ENCODE measurements at places on chromosomes 12 and 14. TPM values are rescaled to one million over a fixed set of nuclear protein-coding genes. Genes with fewer than 3 reads are reported as not detected.

- no peak overlapping the region for H3K27ac ChIP-seq
- peaks cover under 1% of the 10 kb centered on the region for H3K27me3 ChIP-seq
- H3K4me3 ChIP-seq = no peak overlapping the region
- H3K4me1 ChIP-seq = no peaks in the 10 kb centered on the region
- DNase-seq = no peak
Measured at GRCh38 chr12:124302807-124303578, 8.1 kb downstream of the RFLNA start.

- no peaks in the 10 kb centered on the region for H3K36me3 ChIP-seq
- no peaks in the 10 kb centered on the region for H3K27me3 ChIP-seq
- H3K27ac ChIP-seq = no peak overlapping the region
- H3K4me1 ChIP-seq = no peaks in the 10 kb centered on the region
- DNase-seq = no peak
Measured at GRCh38 chr14:102239231-102239630, 65.7 kb downstream of the MOK start.

The NOVA1 gene
- 11.9 TPM for polyA plus RNA-seq

The TAS2R42 gene
- polyA plus RNA-seq = not detected

DNA sequence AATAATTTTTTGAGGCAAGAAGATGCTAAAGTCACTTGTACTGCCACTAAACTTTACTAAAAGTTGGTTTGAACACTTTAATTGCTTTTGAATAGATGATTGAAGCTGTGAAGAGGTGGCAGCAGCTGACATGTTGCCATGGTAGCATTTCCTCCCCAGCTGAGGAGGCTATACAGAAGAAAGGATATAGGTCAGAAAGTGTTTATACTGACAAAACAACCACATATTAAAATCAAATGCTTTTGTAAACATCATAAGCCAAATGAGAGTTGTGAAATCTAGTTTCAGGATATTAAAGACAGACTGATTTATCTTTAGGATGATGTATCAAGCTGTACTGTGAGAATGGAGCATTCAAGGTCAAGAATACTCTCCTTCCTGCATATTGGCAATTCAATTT, 41.7 kb downstream of the TSPAN19 start:
- DNase-seq = no peak
- H3K27ac ChIP-seq = no peak overlapping the region
- H3K4me3 ChIP-seq = no peak overlapping the region
- no peaks in the 10 kb centered on the region for H3K36me3 ChIP-seq
- no peaks in the 10 kb centered on the region for H3K4me1 ChIP-seq

The SERPINA5 gene
- polyA plus RNA-seq = not detected

GRCh38 chr12:3622822-3623690, 129.9 kb downstream of the CRACR2A start:
- H3K27me3 ChIP-seq = no peaks in the 10 kb centered on the region
- no peaks in the 10 kb centered on the region for H3K36me3 ChIP-seq
- DNase-seq = no peak
- peaks cover 7% of the 10 kb centered on the region for H3K4me1 ChIP-seq

- peak overlapping the region; percentile 86 for H3K27ac ChIP-seq
- peak overlapping the region; percentile 97 for H3K4me3 ChIP-seq
- peak; percentile 90 for DNase-seq
- no peaks in the 10 kb centered on the region for H3K27me3 ChIP-seq
Measured at GRCh38 chr12:6869049-6870021, 2.0 kb downstream of the TPI1 start.

- H3K27me3 ChIP-seq = no peaks in the 10 kb centered on the region
- no peaks in the 10 kb centered on the region for H3K36me3 ChIP-seq
- peaks cover 5% of the 10 kb centered on the region for H3K4me1 ChIP-seq
Measured at GRCh38 chr12:19741132-19741489, 301.8 kb downstream of the AEBP2 start.

- H3K4me3 ChIP-seq = no peak overlapping the region
- peak; percentile 60 for DNase-seq
- no peak overlapping the region for H3K27ac ChIP-seq
- H3K36me3 ChIP-seq = no peaks in the 10 kb centered on the region
- peaks cover 6% of the 10 kb centered on the region for H3K4me1 ChIP-seq
- no peaks in the 10 kb centered on the region for H3K27me3 ChIP-seq
Measured at GRCh38 chr14:29548948-29549370, 378.7 kb downstream of the PRKD1 start.

DNA sequence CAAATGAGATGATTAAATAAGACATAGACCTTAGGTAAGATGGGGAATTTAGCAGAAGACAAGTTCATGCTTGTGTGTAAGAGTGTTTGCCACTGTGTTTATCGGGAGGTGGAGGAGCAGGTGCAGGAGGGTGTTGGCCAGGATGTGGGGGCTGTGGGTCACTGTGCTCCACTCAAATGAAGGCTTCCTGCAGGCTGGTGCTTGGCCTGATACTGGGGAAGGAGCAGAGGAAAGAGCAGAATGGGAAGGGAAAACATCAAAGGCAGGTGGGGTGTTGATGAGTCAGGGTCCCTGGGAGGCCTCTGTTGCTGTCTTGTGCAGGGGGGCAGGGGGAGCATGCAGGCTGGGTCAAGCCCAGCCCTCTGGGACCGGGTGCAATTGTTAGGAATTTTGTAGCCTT, 126.5 kb downstream of the TSPAN9 start:
- H3K27me3 ChIP-seq = peaks cover 5% of the 10 kb centered on the region
- no peaks in the 10 kb centered on the region for H3K36me3 ChIP-seq
- no peak overlapping the region for H3K4me3 ChIP-seq
- H3K27ac ChIP-seq = no peak overlapping the region
- H3K4me1 ChIP-seq = peaks cover 72% of the 10 kb centered on the region

- no peaks in the 10 kb centered on the region for H3K27me3 ChIP-seq
- no peaks in the 10 kb centered on the region for H3K36me3 ChIP-seq
- H3K4me1 ChIP-seq = no peaks in the 10 kb centered on the region
- no peak overlapping the region for H3K27ac ChIP-seq
Measured at GRCh38 chr12:63967358-63968145, 123.1 kb downstream of the SRGAP1 start.

DNA sequence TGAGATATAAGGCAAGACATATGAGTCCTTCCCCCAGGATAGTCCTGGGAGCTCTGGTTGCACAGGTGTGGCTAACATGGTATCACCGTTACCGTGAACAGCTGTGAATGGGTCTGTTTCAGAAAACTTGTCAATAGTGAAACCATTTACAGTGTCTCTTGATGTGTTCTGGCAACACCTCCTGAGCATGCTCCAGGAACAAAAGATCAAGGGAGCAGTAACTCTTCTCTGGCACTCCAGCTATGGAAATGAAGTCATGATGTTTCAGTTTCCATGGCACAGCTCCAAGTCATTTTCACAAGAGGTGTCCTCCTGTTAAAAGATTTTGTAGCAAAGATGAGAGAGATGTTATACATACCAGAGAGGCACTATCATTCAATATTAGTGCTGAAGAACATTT, 253.7 kb downstream of the SNAPC1 start:
- H3K4me1 ChIP-seq = no peaks in the 10 kb centered on the region
- H3K27ac ChIP-seq = no peak overlapping the region
- no peaks in the 10 kb centered on the region for H3K27me3 ChIP-seq
- H3K36me3 ChIP-seq = no peaks in the 10 kb centered on the region
- no peak overlapping the region for H3K4me3 ChIP-seq

DNA sequence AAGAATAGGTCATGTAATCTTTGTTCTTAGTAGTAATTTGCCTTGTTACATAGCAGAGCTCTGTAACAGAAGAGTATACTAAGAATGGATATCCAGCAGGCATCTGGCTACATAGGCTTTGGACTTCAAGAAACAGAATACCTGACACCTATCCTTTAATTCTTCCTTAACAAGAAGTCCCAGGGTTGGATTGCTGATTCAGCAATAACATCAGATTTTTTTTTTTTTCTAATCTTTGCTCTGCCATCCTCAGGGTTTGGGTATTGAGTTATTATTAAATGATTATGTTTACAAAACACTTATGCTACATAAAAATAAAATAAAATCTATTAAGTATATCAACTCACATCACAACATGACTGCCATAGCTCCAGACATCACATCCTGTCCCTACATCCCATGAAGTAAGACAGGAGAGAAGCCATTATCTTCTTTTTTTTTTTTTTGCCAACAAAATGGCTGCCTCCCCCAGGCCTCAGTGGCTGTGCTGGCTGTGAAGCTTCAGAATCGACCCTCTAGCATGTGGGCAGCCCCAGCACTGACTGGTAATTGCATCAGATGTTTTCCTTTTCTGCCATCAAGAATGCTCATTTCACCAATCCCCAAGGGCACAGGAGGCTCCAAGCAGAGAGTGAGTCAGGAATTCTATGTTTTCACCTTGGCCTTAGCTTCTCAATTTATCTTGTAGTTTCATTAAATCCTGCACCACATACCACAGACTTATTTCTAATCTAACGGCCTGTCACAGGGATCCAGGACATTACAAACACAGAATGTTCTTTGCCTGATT, 186.2 kb downstream of the DICER1 start:
- DNase-seq = no peak
- H3K27me3 ChIP-seq = no peaks in the 10 kb centered on the region
- H3K36me3 ChIP-seq = no peaks in the 10 kb centered on the region

The DENND5B gene
- 71.6 TPM for polyA plus RNA-seq

DNA sequence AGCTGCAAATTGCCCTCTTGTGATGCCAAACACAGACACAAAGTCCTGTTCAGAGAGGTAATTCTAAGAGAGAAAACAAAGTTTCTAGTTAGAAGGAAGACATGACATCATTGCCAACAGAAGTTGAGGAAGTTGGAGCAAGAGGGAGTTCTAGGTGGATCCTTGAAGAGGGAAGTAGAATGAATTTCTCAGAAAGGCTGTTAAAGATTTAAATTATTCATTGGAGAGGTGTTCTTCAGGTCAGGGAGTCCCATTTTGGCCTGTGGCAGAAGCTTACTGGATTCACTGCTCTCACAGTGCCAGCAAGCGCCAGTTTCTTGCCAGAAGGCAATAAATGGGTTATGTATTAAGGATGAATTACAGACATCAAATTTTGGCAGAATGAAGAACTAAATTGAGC, 15.3 kb downstream of the TSFM start:
- DNase-seq = no peak
- peaks cover 55% of the 10 kb centered on the region for H3K36me3 ChIP-seq
- H3K4me3 ChIP-seq = no peak overlapping the region
- H3K27ac ChIP-seq = no peak overlapping the region
- H3K27me3 ChIP-seq = no peaks in the 10 kb centered on the region
- H3K4me1 ChIP-seq = no peaks in the 10 kb centered on the region

GRCh38 chr12:117172168-117172567, 18.1 kb downstream of the FBXO21 start:
- no peak for DNase-seq
- no peak overlapping the region for H3K27ac ChIP-seq
- H3K27me3 ChIP-seq = no peaks in the 10 kb centered on the region
- H3K36me3 ChIP-seq = peaks cover 80% of the 10 kb centered on the region
- no peak overlapping the region for H3K4me3 ChIP-seq
- H3K4me1 ChIP-seq = no peaks in the 10 kb centered on the region

DNA sequence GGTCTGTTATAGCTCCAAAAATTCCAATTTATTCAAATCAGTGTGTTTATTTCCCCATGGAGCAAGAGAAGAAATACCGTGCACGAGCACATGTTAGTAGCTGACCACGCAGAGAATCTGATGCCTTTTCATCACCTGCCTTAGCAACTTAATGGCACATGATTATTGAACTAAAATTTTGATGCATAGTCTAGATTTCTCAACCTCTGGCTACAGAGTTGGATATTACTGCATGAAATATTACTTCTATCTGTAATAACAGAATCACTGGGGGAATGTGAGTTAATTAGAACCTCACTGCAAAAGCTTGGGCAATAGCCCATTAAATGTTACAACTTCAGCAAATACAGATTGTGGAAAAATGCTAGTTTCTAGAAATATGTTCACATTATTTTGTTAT, 335.8 kb downstream of the FLRT2 start:
- no peak for DNase-seq
- no peaks in the 10 kb centered on the region for H3K4me1 ChIP-seq
- H3K36me3 ChIP-seq = no peaks in the 10 kb centered on the region
- H3K27ac ChIP-seq = no peak overlapping the region
- H3K27me3 ChIP-seq = no peaks in the 10 kb centered on the region
- H3K4me3 ChIP-seq = no peak overlapping the region

GRCh38 chr14:92143962-92144361, 22.2 kb downstream of the CPSF2 start:
- peaks cover 58% of the 10 kb centered on the region for H3K36me3 ChIP-seq
- H3K4me1 ChIP-seq = no peaks in the 10 kb centered on the region
- H3K4me3 ChIP-seq = no peak overlapping the region
- no peak for DNase-seq
- no peaks in the 10 kb centered on the region for H3K27me3 ChIP-seq

The COQ10A gene
- 65.6 TPM for polyA plus RNA-seq

The KRT83 gene
- not detected for polyA plus RNA-seq

- H3K27me3 ChIP-seq = no peaks in the 10 kb centered on the region
- no peak for DNase-seq
- no peak overlapping the region for H3K4me3 ChIP-seq
- H3K4me1 ChIP-seq = no peaks in the 10 kb centered on the region
- no peaks in the 10 kb centered on the region for H3K36me3 ChIP-seq
Measured at GRCh38 chr14:92573761-92574498, 60.3 kb downstream of the RIN3 start.

The TMCC3 gene
- 0.79 TPM for polyA plus RNA-seq
